Skeletal muscle tissue (tissue), 5 donors: ENCODE measurements at places on chromosomes 7 and 10. TPM values are rescaled to one million over a fixed set of nuclear protein-coding genes. Genes with fewer than 3 reads are reported as not detected.

Gene NXPH1
- total RNA-seq = not detected

Gene NYAP1
- 3.1 TPM for total RNA-seq

Gene SPDYE5
- not detected for total RNA-seq

Gene ANLN
- 9.9 TPM for total RNA-seq

Gene GNGT1
- total RNA-seq = not detected

Gene FRMD4A
- total RNA-seq = 19.3 TPM

Gene ANK3
- 110 TPM for total RNA-seq

Gene ADK
- 28.2 TPM for total RNA-seq

Gene CCL24
- total RNA-seq = not detected

Gene ZNF365
- under 0.01 TPM for total RNA-seq

Gene CALML5
- total RNA-seq = not detected

Gene CDK14
- total RNA-seq = 25.1 TPM

Gene LIPM
- total RNA-seq = under 0.01 TPM

Gene PROSER2
- total RNA-seq = 1.0 TPM

Gene FZD8
- 35.5 TPM for total RNA-seq

Gene MINDY4
- 7.8 TPM for total RNA-seq

Gene FOXP2
- total RNA-seq = 10.4 TPM

Gene SLC39A12
- under 0.01 TPM for total RNA-seq

Gene DGKI
- 1.0 TPM for total RNA-seq

Gene BMPER
- 9.4 TPM for total RNA-seq

Gene IDI1
- total RNA-seq = 31.8 TPM

Gene CYP2C19
- total RNA-seq = not detected

Gene BLNK
- 1.6 TPM for total RNA-seq

Gene OR2A1
- total RNA-seq = under 0.01 TPM

Gene SBDS
- total RNA-seq = 98.6 TPM

Gene FZD1
- 11.5 TPM for total RNA-seq

Gene MMP21
- total RNA-seq = under 0.01 TPM

Gene AGBL3
- total RNA-seq = 4.2 TPM

Gene TFEC
- 2.1 TPM for total RNA-seq

Gene CEP41
- 7.8 TPM for total RNA-seq

Gene GRM8
- total RNA-seq = not detected

Gene CDNF
- total RNA-seq = 1.0 TPM

Gene PWWP2B
- 11.0 TPM for total RNA-seq

Gene MUC3A
- total RNA-seq = not detected

Gene FOXK1
- 17.2 TPM for total RNA-seq

Gene MYL10
- total RNA-seq = 8.4 TPM

Gene TUBAL3
- not detected for total RNA-seq

Gene CALHM2
- 4.7 TPM for total RNA-seq

Gene OR2A12
- total RNA-seq = not detected

Gene OR13A1
- total RNA-seq = not detected

Gene NCAPG2
- total RNA-seq = 9.4 TPM

Gene PTN
- total RNA-seq = 21.9 TPM

Gene CD36
- 533 TPM for total RNA-seq

Gene CDH23
- total RNA-seq = 3.7 TPM

Gene KCNIP2
- 2.1 TPM for total RNA-seq

Gene MYPN
- 57.4 TPM for total RNA-seq

Gene NEUROD6
- not detected for total RNA-seq

Gene AOAH
- 5.2 TPM for total RNA-seq

Gene PNLIPRP1
- total RNA-seq = not detected

Gene NPSR1
- 1.6 TPM for total RNA-seq

Gene LHFPL3
- not detected for total RNA-seq
